A549 treated with Hydrocortisone at 1 μM for 4 hours (cell line): ENCODE measurements at places on chromosomes 11 and 22. TPM values are rescaled to one million over a fixed set of nuclear protein-coding genes. Genes with fewer than 3 reads are reported as not detected.

CRYBB2 gene
- total RNA-seq, result not detected in 5 replicates

GAB4 gene
- not detected in 5 replicates for total RNA-seq

MRGPRX3 gene
- total RNA-seq, result 0.09 TPM in 1 of 5 replicates, not detected in the others

ANKK1 gene
- total RNA-seq, result 0.03 to 0.11 TPM (median 0.05 TPM) in 3 of 5 replicates, not detected in the others

ZDHHC13 gene
- total RNA-seq, result 13.9 to 19.4 TPM (median 16.4 TPM) in 5 replicates

KCNJ4 gene
- 0.38 to 0.74 TPM (median 0.47 TPM) in 5 replicates for total RNA-seq

SMTNL1 gene
- total RNA-seq, result not detected in 5 replicates

ELMOD1 gene
- 0.05 to 0.26 TPM (median 0.20 TPM) in 5 replicates for total RNA-seq

BRD1 gene
- 13.0 to 16.3 TPM (median 15.1 TPM) in 5 replicates for total RNA-seq

CASP12 gene
- not detected in 5 replicates for total RNA-seq

OR8D4 gene
- not detected in 5 replicates for total RNA-seq
